ENCODE measurements at places on chromosomes 12 and 14.

GRCh38 chr14:92525322-92526095 is 11.9 kb downstream of the RIN3 start:
- DNase-seq: no peak

DNA sequence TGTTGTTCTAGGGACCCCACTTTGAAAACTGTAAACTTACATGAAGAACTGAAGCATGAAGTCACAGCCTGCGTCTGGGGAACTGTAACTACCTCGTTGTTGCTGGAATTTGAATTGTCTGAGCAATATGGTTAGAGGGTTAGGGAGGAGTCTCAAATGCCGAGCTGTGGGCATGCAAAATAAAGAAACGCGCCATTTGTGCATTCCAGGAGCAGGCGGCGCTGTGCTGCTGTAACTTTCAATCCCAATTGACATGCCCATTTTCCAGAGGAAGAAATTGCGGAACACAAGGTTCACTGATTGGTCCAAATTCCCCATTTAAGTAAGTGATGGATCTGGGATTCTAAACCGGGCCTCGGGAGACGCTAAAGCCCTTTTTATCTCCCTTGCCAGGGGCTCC is 61.3 kb downstream of the ZNF664 start:
- no peak for DNase-seq

- DNase-seq: no peak
These were observed 58.1 kb downstream of the HSP90AA1 start for GRCh38 chr14:102028733-102029132.

DNA sequence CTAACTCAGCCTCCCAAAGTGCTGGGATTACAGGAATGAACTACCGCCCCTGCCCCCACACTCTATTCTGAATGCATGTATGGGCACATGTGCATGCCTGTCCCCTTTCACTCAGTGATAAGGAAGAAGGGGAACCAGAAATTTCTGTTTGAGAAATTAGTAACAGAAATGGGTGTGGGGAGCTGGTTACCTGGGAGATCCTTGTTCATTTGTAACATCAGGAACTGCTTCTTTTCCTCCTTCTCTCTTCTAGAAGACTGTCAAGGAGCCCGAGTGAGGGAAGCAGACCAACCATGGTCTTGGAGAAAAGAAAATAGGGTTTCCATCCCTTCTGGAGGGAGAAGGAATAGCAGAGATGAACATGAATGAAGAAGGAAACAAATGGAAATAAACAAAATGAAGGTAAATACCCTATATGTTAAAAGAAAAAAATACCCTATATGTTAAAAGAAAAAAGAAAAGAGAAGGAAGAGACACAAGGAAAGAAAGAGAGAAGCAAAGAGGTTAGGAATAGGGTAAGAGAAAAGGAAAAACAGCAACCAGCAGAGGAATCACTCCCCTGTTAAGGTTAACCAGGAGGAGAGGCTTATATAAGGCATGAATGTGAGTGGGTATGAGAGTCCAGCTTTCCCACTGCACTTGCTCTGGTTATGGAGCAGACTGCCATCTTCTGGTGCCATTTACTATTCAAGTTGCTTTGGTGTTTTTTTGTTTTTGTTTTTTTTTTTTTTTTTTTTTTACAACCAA is 3.3 kb downstream of the PPP1R3E start:
- DNase-seq: peak; percentile 80

DNA sequence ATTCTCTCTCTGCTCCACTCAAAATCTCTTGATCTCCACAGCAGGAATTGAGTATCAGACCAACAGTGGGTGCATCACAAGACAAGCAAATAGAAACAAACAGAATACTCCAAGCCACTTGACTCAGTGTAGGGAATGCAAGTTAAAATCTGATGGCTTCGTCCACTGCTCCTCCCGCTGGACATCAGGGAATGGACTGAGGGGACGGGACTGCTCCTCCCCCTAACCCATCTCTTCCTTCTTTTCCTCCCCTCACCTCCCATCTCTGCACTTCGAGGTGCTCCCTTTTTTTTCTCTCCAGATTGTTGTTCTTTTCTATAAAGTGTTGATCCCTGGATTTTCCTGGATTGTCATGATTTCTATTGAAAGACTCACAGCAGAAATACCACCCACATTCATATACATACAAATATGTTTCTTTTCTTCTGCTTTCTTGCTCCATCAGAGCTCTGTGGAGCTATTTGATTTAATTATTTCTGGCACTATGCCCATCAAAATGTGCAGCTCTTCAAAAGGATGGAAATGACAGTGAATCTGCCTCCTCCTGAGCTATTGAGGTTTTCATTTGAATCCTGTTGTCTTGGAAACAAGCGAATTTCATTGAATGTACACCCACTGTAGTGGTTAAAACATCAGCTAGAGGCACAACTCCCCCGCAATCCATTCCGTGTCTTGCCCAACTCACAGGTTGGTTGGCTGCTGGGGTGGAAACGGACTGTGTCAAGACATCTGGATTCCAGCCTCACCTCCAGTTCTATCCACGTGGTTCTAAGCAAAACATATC is 199.7 kb downstream of the SPTSSA start:
- DNase-seq: no peak

DNA sequence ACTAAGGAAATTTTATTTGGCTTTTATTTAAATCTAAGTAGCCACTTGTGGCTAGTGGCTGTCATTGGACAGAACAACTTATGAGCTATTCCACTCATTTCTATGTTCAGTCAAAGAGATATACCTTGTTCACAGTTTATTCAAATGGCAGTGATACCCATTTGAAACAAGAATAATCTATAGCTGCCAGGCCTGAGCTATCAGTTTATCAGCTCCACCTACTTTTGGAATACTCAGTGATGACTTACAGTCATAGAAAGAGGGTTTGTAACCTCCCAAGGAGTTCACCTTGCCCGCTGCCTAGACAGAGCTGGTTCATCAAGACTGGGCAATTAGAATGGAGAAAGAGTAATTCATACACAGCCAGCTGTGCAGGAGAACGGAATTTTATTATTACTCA is 4.5 kb upstream of the ABHD4 start:
- DNase-seq: peak; percentile 45

DNA sequence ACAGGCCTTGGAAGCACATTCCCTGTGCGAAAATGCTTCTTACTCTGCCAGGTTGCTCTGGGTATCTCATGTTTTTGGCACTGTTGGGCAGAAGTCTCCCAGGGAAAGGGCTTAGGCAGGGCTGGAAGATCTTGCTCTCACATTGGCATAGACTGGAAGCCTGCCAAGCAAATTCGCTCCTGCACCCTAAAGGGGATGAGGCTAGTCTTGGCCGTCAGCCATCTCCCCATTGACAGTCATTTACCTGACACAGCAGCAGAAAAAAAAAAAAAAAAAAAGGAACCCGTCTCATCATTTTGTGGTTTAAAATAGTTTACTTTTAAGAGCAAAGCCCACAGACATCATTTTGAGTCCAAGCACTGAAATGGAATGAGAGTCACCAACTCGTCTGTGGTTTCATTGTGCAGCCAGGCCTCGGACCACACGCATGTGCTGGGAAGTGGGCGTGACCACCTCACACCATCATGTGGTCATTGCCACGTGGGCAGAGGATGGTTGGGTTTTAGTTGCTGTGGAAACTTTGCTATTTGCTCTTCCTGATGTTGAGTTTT is 84.8 kb downstream of the NRXN3 start:
- DNase-seq: peak; percentile 6

DNA sequence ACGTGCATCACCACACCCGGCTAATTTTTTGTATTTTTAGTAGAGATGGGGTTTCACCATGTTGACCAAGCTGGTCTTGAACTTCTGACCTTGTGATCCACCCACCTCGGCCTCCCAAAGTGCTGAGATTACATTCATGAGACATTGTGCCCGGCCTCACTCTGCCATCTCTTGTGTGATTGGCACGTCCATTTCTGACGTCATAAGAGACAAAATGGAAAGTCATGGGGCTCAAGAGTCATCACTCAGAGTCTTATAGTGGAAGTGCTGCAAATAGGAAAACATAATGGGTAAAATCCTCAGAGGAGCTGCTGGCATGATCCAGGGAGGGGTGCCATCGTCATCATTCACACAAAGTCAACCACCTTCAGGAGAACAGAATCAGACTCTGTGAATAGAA is 54.2 kb upstream of the GPATCH2L start:
- no peak for DNase-seq

DNA sequence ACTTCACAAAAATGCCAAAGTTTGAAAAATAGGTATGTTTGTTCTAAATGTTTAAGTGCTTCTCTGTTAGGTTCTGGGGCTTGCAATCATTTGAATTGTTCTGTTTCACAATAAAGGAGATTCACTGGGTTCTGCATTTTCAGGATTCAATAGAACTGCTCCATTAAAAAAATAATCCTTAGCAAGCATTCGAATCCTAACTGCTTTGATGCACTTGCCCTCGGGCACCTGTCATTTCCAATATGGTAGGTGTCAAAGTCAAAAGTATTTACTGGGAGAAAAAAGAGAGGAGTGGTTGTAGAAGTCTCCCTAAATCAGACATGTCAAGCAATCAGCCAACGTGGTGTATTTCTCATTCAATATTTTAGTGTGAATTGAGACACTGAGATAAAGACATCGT is 5.5 kb downstream of the APOLD1 start:
- DNase-seq: no peak

DNA sequence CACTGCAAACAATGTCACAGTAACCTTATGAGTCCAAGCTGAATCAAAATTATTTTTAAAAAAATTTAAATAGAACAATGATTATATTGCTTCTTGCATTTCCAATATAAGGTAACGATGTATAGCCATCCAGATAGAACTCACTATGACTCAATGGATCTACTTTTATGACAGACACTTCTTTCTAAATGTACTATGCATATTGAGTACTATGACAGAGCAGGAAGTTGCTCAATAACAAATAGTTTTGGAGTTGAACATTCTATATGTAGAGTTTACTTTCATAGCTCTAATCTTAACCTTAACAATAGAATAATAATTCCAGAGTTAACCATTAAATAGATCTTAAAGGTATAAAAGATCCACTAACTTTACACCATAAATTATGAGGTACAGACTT is 46.7 kb upstream of the ALG10B start:
- no peak for DNase-seq

- DNase-seq: no peak
These were observed 42.5 kb upstream of the OTOGL start for GRCh38 chr12:80056845-80057244.

DNA sequence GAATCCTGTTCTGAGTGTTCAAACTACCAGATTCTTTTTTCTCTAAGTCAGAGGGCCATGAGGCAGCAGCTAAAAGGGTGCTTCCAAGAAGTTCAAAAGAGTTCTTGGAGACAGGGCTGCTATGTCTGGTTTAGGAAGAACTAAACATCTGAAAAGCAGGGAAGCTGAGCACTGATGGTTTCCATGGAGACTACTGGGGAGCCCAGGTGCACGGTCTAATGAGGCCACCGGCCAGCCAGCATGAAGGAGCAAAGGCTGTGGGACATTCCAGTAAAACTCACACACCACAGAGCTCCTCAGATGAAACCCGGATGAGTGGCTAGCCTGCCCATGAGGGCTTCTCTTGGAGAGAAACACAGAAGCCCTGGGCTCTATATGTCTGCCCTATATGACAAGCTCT is 97.3 kb downstream of the KCNK10 start:
- DNase-seq: no peak

- no peak for DNase-seq
These were observed 27.4 kb downstream of the PALS1 start for GRCh38 chr14:67268426-67269150.

DNA sequence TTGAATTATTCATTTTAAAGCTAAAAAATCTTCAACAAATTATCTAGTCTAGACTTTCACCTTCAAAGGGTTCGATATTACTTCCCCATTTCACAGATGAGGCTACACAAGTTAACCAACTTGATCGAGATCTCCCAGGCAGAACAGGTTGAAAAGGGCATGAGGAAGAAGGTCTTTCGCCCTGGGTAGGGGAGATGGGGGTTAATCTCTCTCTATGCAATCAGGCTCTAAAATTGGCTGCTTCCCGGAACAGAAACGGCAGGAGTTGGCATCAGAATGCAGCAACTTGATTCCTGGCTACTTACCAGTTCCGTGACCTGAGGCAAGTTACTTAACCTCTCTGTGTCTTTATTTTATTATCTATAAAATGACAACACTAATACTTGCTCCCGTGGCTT is 2.4 kb upstream of the CISTR start:
- DNase-seq: no peak

- DNase-seq: no peak
These were observed 13.7 kb downstream of the P2RX4 start for GRCh38 chr12:121223292-121224285.

GRCh38 chr12:128711486-128711885 is 112.3 kb downstream of the SLC15A4 start:
- DNase-seq: no peak

DNA sequence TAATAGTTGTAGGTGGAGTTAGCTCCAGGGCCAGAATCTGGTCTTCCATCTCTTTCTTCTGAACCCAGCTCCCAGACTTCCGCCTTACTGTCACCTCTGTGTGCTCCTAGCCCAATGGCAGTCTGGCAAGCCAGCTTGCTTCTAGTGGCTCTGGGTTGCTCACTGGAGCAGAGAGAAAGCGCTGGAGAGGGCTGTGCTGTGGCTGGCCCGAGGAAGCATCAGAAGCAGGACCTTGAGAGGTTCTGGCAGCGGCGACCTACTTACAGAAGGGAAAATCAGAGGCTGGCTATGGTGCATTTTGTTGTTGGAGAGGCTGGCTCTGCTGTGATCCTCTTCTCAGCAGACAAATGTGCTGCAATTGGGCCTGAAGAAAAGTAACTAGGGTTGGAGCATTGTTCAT is 28.6 kb downstream of the KCNA5 start:
- no peak for DNase-seq

- no peak for DNase-seq
These were observed 14.9 kb upstream of the TAC3 start for GRCh38 chr12:57031138-57031725.

- DNase-seq: no peak
These were observed at the start of gene TRAF3 for GRCh38 chr14:102776761-102777710. Gene TRAF3, plus strand, starts transcription at chr14:102777449. Its CDS starts 92,753 bp downstream, at chr14:102870202.

DNA sequence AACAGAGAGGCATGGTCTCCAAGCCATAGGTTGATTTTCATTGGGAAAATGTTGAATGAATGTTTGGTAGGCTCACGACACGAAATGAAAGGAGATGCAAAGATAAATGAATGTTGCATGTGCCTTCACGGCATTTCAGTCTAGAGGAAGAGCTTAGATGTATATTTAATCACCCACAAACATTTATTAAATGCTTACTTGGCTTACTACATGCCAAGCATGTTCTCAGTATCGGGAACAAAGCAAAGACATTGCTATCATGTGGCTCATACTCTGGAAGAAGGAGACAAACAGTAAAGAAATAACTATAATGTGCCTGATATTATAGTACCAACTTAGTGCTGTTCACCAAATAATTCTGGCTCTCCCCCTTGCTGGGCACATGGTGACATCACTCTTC is 133.5 kb downstream of the LLPH start:
- no peak for DNase-seq

- DNase-seq: no peak
These were observed 91.5 kb upstream of the PTGDR start for GRCh38 chr14:52175982-52176502.

GRCh38 chr12:15627995-15628945 is 160.9 kb downstream of the EPS8 start:
- DNase-seq: peak; percentile 28

- DNase-seq: peak; percentile 55
These were observed 6.8 kb upstream of the CHD4 start for GRCh38 chr12:6613776-6614512.

Measured in hematopoietic multipotent progenitor cell treated with erythropoietin and hydrocortisone succinate and interleukin-3 and kit ligand, for 17 days (in vitro differentiated cells).